ENCODE measurements at places on chromosomes 13 and 19.

DNA sequence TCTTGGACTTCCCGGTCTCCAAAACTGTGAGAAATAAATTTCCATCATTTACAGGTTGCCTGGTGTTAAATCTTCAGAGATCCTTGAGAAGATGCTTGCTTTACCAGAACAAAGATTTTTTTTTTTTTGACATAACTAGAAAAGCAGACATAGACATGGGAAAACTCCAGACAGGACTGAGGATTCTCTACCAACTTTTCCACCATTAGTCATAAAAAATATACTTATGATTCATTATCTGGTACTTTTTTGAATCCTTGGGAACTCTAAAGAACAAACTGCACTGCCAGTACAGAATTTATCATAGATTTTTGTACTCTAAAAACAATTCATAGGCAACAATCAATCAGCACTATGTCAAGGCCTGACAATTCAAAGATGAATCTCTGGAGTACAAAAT, 487.6 kb downstream of the EFNB2 start:
- DNase-seq: no peak

- DNase-seq: no peak
Measured at GRCh38 chr13:55577082-55577846, 1563.5 kb upstream of the PRR20A start.

- no peak for DNase-seq
Measured at GRCh38 chr19:15663247-15663646, 9.6 kb upstream of the CYP4F12 start.

GRCh38 chr19:10553943-10554381, 10.3 kb downstream of the ATG4D start:
- no peak for DNase-seq

DNA sequence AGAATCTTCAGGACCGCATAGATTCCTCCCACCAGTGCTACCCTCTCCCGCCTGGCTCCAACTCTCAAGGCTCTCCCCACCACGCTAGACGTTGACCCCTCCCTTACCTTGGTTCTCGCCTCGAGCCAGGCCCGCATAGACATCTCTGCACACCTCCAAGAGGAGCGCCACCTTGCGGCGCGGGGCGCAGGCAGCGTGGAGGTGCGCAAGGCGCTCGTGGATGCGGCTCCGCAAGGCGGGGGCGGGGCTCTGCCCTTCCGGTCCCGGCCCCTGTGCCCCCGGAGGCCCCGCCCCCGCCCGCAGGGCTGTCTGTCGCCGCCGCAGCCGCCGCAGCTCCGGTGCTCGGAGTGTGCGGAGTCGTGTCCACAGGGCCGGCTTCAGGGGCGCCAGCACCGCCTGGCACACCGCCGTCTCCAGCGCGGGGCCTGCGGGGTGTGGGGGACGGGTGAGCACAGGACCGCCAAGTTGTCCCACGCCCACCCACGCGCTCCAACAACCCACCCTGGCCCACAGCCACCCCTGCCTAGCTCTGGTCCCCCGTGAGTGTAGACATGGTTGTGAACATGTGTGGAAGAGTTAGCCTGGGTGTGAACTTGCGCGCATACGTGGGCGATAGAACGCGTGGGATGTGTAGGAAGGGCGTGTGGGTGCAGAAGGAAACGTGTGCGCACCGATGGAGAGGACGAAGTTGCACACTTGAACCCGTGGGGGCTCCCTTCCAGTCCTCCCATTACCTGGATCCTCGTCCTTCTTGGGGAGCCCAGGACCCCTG, 8.1 kb downstream of the RINL start:
- peak; percentile 52 for DNase-seq

GRCh38 chr13:20351281-20352022, 119.3 kb upstream of the GJB6 start:
- DNase-seq: no peak

DNA sequence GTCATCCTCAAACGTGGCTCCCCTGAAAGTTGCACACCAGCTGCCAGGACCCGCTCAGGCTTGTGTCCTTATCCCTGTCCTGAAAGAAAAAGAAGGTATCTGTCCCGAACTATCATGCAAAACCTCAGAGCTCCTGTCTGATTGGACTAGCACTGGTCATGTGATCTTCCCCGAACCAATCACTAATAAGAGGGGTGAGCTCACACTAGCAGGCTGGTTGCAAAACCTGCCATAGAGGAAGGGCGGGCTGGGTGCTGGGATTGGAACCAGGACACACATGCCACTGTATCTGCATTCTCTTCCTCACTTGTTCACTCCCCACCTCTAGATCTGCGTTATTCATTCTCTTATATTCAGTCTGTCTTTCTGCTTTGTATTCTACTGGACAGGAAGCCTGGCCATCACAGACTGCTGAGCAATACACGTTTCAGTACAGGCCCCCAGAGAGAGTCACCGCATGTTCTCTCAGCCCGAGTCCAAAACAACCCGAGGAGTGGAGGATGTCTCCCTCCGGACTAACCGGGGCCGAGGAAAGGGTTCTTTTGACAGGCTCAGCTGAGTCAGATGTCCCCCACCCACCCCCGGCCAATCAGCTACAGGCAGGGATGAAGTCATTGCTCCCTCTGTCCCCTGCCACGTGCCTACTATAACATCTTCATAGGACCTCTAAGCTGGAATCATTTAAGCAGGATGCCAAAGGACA, 97.7 kb downstream of the SIPA1L3 start:
- peak; percentile 32 for DNase-seq

GRCh38 chr13:64845110-64845509, 2385.0 kb downstream of the PCDH9 start:
- no peak for DNase-seq

DNA sequence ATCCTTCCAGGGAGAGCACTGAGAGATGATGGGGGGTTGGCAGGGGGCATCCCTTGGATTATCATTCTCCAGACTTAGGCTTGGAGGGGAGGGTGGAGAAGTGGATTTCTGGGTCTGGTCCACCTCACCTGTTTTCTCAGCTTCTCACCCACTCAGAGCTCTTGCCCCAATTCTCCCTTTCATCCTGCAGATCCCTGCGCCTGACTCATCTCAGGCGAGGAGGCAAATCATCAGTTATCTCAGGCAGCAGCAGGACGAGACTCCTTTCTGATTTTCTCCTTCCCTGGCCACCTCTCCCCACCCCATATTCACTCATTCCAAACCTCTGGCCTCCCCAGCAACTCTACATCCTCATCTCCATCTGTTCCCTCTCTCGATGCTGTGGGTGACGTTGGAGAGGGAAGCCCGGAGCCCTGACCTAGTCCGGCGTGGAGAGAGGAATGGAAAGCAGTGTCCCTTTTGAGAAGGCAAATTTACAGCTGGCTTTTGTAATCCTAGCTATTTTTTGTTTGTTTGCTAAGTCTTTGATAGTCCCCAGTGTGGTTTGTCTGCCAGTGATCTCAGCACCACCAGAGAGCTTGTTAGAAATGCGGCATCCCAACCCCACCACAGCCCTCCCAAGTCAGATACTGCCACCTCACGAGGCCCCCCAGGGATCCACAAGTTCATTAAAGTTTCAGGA, 24.0 kb upstream of the TPT1 start:
- DNase-seq: no peak

GRCh38 chr19:58409010-58409790, 751 bp downstream of the ZNF584 start:
- DNase-seq: no peak

- no peak for DNase-seq
Measured at GRCh38 chr19:18533058-18533457, 10.3 kb downstream of the FKBP8 start.

DNA sequence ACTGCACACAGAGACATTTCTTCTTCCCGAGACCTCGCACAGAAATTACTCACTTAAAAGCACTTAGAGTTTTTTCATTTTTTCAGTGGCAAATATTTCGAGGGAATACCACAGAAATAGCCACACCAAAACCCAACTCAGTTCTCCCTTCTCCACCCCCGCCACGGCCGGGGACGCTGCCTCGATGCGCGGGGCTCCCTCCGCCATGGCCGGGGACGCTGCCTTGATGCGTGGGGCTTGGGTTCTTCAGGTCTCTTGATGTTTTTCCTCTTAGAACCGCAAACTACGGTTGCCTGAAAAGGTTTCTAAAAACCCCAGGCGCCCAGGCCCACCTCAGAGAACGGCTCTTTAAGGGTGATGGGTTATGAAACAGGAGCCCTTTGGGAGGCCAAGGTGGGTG, 71.4 kb downstream of the RASA3 start:
- DNase-seq: no peak

DNA sequence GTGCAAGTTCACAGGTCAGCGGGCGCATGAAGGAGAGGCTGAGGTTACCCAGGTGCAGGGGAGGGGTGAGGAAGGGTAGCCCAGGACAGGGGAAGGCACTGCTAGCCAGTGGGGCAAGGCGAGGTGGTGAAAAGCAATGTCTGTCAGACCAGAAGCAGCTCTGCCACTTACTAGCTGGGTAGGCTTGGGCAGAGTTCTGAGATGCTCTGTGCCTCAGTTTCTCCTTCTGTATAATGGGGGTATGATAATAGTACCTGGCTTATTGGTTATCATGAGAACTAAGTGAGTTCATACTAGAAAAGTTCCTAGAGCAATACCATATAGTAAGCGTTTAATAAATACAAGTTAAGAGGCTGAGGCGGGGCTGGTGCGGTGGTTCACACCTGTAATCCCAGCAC, 14.3 kb upstream of the SCN1B start:
- no peak for DNase-seq

- no peak for DNase-seq
Measured at GRCh38 chr13:42667638-42668037, 93.7 kb downstream of the TNFSF11 start.

- no peak for DNase-seq
Measured at GRCh38 chr19:33236696-33237390, 11.2 kb upstream of the SLC7A10 start.

DNA sequence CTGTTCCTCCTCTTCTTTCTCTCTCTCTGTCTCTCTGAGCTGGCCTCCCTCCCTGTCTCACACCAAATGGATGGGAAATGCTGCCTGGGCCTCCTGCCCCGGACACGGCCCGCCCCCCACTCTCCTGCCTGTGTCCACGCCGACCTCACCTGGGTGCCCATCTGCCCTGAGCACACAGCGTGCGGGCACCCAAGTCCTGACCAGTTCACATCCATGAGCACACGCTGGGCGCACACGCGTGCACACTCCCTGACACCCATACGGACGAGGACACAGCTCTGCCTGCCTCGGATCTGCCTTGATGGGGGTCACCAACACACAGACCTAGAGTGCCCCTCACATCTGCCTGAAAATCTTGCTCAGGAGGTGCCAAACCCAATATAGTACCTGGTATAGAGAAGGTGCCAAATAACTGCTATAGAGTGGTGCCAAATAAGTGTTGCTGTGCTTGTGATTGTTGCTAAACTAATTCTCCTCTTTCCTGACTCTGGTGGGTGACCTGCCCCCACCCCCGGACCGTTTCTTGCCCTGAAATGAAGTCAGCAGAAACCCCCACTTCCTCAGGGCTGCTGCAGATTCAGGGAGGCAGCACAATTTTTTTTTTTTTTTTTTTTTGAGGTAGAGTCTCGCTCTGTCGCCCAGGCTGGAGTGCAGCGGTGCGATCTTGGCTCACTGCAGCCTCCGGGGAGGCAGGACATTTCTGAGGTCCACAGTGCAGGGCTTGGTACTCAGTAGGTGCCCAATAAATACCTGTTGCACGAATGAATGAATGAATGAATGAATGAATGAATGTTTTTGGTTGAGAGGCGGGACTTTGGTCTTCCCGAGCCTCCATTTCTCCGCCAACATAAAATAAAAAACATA, 4.6 kb downstream of the NFIC start:
- DNase-seq: no peak

DNA sequence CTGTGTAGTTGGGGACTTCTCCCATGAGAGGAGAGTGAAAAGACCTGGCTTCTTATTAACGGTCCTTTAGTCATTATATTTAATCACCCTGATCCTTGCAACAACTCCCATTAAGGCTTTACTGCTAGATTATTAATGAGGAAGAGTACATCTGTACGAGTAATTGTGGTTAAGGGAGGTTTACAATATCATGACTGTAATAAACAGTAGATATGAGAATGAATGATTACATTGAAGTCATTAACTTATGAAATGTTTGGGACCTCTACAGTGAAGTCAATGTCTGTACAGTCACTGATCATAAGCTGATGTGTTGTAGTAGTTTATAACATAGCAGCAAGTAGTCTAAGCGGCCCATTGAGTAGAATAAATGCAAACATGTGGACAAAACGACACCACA, 24.7 kb downstream of the FGF9 start:
- DNase-seq: no peak

DNA sequence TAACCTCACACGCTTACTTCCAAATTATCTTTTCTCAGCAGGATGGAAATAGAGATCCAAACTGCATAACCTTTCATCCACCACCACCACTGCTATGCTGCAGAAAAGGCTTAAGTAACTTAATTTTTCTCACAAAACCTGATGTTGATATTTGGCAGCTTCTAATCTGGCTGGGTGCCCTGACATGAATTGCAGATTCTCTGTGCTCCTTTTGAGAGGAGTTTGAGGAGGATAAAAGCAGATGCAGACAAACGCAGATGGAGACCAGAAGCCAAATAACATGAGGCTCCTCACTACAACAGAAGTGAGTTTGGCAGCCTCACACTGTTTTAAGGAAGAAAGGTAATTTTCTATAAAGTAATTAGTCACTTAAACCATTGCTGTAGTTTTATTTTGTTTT, 646.2 kb upstream of the ATXN8OS start:
- DNase-seq: no peak

- no peak for DNase-seq
Measured at GRCh38 chr13:46010148-46010547, 42.4 kb downstream of the ZC3H13 start.

DNA sequence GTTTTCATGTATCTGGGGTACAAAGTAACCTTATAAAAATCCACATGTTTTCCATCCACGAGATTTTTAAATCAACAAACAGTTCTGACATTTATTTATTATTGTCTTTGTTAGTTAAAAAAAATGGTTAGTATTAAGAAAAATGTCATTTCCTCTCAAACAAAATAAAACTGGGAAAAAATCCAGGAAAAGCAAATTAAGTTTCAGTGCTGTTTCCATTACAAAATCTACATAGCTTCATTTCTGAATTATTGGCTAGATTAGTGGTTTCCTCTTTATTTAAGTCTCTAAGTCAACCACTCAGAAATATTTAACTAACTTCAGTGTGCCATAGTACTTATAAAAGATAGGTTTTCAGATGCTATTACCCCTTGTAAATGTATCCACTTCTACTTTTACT, 49.1 kb downstream of the MZT1 start:
- no peak for DNase-seq

- no peak for DNase-seq
Measured at GRCh38 chr13:76991432-76991795, 467 bp upstream of the CLN5 start.

DNA sequence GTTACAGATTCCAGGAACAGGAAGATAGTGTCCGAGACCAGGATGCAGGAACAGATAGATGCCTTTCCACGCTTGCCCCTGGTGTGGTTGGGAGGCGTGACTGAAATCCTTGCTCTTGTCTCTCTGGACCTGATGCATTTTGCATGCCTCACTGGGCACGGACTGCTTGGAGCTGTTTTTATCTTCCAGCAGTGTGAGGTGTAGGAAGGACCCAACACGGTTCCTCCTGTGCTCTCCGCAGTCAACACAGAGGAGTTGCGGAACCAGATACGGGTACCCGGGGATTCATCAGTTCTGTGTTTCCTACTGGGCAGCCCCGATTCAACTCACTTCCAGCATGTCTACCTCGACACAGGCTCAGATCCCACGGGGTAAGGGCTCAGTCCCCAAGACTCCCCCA, 6.5 kb downstream of the DOT1L start:
- no peak for DNase-seq

- no peak for DNase-seq
Measured at GRCh38 chr19:45668342-45668871, 386 bp downstream of the GIPR start.

All from MM.1S (cell line).